ENCODE measurements at places on chromosomes 5 and 9.

DNA sequence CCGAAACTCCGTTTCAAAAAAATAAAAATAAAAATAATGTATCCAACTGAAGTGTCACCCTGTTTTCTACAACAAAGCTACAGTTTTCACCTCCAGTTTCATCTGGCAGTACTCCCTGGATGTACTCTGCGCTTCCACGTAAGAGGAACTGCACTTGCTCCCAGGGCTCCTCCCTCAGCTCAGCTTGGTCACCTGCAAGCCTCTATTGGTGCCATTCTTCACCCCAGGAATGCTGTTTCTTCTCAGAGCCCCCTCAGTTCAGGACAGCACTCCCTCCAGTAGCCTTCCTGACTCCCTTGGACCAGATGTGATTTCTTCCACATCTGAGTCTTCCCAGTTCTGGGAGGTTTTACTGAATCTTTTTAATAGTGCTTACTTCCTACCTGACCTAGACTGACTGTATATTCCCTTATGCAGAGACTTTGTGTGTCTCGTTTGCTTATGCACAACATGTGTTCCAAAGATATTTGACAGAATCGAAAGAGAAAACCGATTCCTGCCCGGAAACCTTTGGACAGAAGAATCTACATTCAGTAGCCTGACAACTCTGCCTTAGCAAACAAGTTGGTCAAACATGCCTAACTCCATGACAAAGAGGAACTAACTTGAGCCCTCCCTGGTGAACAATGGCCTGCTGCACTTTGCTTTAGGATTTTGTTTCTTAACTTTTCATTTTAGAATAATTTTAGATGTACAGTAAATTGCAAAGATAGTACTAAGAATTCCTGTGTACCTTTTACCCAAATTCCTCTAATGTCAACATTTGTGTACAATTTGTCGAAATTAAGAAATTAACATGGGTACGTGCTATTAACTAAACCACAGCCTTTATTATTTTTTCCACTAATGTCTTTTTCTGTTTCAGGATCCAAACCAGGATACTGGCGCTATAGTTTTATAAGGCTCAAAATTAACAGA lies 814 bp downstream of the CCDC125 start:
- no peak for DNase-seq

- DNase-seq, result no peak
These were observed 69.7 kb downstream of the BAAT start for GRCh38 chr9:101315112-101315450.

DNA sequence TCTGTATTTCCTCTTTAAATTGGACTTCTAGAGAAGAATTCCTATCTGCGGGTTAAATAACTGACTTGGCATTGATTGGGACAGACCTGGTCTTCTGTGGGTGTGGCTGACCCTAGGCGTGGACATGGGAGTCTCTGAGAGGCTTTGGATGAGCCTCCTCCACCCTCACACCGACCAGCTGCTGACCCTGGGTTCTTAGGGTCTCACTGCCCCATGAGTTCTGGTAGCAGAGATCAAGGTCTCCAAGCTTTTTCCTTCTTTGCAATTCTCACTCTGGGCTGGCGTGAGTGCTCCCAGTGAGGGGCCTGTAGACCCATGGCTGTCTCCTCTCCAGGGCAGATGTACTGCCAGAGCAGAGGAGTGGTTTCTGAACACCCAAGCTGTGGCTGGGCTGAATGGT lies 41.6 kb upstream of the PITX1 start:
- no peak for DNase-seq

GRCh38 chr5:127112347-127112864 lies 39.1 kb upstream of the C5orf63 start:
- DNase-seq, result no peak

- DNase-seq, result peak; percentile 30
These were observed 45.3 kb downstream of the PLPP7 start for GRCh38 chr9:131334629-131335367.

GRCh38 chr5:177066224-177066623 lies 20.5 kb upstream of the FGFR4 start:
- no peak for DNase-seq

GRCh38 chr5:171629628-171630349 lies 155.8 kb upstream of the SMIM23 start:
- DNase-seq, result peak; percentile 65

- peak; percentile 48 for DNase-seq
These were observed 60.7 kb downstream of the HRH2 start for GRCh38 chr5:175718401-175719108.

- no peak for DNase-seq
These were observed 37.2 kb downstream of the NTNG2 start for GRCh38 chr9:132199056-132199455.

DNA sequence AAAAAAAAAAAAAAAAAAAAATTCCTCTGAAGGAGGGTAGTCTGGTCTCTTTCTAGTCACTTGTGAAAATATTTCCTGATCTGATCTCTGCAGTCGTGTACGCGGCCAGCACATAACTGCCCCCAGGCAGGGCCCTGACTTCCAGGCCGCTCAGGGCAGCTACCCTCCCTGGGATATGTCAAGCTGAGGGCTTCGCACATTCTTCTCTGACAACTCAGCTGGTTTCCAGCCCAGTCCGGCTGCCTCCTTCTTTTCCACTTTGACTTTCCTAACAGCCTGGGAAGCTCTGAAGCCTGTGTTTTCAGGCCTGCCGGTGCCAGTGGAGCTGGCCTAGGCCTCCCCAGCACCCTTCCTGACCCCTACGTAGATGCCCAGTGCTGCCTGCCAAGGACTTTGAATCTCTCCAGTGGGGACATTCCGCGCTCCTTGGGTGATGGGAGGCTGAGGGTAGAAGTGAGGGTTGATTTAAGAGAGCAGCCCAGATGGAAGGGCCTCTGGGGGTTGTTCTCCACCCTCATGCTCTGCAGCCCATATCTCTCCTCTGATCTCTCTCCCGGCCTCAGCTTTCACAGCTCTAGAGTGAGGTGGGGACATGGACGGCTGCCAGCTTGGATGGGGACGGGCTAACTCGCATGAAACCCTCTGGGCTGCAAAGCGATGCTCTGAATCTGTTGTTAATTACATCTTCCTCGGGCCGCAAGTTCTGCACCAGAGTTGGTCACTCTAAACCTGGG lies 20.7 kb downstream of the COL5A1 start:
- DNase-seq, result no peak

DNA sequence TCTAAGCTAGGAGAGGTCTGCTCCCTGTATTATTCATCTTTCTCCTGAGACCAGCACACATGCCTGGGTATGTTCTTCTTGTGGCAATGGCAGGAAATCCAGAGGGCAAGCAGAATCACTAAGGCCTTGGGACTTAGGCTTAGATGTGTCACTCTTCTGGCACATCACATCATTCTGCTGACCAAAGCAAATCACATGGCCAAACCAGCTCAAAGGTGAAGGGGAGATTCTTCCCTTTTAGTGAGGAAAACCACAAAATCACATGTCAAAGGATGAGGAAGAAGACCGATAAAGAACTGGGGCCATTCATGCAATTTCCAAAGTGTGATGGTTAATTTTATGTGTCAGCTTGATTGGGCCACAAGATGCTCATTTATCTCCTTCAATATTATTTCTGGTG lies 5.7 kb upstream of the AGGF1 start:
- no peak for DNase-seq

DNA sequence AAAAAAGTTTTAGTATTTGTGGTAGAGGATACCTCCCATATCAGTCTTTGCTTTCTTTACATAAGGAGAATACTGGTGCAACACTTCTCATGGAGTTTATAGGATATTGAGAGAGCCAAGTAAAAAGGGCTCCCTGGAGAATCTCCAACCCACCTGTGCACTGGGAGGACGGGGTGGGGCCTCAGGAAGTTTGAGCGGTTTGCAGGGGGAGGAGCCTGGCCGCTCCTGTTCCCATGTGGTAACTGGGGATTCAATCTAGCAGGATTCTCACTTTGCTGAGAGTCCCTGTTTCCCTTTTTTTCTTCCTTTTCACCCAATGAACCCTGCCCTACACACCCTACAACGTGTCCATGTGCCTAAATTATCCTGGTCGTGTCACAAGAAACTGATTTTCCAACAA lies 82.8 kb downstream of the APTX start:
- DNase-seq, result no peak

- no peak for DNase-seq
These were observed 4.6 kb downstream of the ARAP3 start for GRCh38 chr5:141677415-141677814.

DNA sequence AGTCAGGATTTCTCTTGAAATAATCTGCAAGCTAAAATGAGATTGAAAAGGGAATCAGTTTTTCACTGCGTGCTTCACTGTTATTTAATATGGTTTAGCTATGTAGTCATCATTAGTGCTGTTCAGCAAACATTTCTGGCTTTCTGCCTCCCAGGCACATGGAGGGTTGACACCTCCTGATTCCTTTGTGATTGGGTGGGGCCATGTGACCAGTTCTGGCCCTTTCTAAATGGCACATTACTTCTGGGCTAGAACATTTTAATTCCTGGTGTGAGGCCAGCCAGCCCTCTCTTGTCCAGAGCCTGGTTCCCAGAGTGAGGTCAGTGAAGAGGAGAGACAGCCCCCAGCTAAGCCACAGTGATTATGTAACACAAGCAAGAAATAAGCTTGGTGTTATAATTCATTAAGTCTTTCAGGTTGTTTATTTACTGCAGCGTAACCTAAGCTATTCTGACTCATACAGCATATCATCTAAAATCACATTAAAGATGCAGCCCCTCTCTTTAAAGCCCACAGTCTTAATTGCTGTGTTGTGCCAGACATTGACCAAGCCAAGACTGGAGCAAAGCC lies 17.4 kb upstream of the ARSI start:
- DNase-seq, result no peak

DNA sequence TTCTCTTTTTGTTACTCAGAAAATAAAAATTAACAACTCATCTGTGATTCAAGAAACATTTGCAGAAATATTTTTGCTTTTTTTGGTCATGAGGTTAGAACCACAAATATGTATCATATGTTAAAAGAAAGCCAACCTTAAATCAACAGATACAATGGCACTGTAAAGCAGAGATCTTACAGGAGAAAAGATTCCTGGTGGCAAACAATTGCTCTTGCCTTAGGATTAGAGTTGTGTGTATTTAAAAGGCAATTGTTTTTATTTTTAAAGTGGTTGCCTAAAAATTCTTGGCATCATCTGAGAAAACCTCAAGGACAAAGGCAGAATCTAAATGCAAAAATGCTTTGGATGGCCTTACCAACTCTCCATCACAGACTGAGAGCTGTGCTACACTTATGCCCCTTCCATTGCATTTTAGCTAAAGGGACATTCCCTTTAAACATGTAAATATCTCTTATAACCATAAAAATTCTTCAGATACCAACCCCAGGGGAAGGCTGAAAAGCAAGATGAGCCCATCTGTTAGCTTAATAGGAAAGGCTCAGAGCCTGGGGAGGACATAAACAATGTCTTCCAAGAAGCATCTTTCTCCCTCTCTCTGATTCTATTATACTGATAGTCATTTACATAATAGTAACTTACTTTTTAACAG lies 100.4 kb downstream of the FAM114A2 start:
- DNase-seq, result no peak

DNA sequence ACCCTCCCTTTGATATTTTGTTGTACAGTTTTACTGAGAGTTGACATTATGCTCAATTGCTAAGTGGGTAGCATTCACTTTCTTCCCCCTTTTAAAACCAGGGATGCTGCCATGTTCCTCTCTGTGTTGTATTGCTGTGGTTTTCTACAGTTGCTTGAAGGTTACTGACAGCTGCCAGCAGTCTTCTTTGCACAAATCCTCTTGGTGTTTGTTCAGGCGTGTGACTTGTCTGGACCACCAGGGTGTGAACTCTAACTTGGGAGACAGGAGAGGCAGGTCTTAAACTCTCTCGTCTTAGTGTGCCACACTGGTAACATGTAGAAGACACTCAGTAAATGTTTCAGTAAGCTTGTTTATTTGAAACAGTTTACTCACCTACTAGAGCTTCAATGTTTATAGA lies 25.1 kb downstream of the SLC44A1 start:
- DNase-seq, result no peak

DNA sequence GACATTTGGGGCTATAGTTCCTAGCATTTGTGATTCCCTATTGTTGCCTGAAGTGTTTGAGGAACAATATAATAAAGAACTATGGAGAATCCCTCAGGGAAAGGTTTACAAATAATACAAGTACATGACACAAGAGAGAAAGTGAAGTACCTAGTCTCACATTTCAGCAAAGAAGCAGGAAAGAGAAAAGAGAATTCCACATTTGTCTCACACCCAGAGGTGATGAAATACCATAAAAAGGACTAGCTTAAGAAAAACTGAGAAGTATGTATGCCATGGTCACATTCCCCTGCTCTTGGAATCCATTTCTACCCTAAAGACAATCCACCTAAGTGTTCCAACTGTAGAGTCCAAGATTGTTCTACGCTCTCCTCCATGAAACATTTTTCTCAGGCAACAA lies 79.0 kb upstream of the TARS1 start:
- no peak for DNase-seq

DNA sequence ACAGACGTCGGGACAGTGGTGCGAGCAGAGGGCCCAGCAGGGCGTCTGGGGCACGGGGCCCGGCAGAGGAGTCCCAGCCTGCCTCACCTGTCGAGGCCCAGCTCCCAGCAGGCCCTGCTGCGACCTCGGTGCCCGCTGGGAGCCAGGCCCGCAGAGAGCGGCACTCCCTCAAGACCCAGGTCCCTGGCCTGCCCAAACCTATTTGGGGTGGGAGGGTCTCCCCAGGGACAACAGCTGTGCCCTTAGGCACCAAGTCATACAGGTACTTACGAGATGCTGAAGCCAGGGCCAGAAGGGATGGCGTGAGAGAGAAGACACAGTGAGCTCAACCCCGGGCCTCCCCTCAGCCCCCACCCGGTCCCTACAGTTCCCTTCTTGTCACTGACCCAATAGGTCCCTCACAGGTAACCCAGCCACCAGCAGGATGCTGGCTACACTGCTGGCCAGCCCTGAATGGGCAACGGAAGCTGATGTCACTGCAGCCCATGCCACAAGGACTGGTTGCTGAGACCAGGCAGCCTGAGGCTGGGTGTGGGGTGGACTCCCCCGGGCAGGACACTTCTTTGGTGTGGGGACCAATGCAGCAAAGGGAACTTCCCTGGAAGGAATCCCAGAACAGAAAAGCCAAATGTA lies 3.7 kb downstream of the NSMF start:
- DNase-seq, result no peak

- no peak for DNase-seq
These were observed 290.7 kb downstream of the MAST4 start for GRCh38 chr5:66886941-66887340.

DNA sequence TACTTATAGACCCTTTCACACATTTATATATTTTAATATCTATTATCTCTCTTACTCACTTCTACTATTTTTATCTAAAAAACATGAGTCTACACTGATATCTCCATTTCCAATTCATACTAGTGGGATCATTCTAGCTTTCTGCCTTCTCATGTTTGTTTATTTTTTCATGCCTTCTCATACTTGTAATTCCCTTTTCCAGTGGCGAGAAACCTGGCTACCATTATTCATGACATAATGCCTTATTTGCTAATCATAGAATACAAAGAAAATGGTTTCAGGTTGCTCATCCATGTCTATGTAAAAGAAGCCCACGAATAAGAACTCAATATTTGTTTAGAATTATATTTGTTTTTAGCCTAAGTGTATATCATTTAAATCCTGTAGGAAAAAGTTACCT lies 232.7 kb upstream of the ACTBL2 start:
- no peak for DNase-seq

DNA sequence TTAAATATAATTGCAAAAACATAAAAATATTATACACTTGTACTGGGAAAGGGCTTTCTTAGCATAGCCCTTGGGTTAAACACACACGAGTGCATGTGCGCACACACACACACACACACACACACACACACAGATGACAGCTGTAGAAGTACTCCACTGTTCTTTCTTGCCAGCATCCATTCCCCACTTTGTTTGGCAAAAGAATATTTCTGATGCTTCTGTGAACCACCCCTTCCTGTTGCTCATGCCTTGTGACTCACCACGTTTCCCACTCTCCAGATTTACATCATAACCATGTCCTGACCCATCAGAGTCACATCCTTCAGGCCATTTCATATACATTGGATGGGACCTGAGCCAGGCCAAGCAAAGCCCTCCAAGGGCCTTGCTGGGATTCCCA lies 280.1 kb downstream of the DNAH5 start:
- no peak for DNase-seq
